ENCODE measurements at places on chromosomes 5 and 9.

DNA sequence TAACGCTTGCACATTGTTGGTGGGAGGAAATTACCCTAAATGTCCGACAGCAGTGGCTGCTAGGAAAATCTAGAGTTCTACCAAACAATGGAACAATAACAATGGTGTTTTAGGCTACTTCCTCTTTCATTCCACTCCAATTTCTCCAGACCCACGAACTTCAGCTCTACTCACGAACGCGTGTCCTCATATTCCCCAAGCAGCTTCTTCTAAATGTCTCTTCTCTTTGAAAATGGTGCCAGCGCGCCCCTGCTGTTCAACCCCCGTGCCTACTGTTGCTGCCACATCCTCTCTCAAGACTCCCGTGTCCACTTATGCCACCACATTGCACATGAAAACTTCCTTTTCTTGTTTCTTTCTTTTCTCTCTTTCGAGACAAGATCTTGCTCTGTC lies 25.6 kb downstream of the OR2V2 start:
- DNase-seq: no peak

- no peak for DNase-seq
Measured at GRCh38 chr5:174300941-174301761, 255.6 kb downstream of the NSG2 start.

- no peak for DNase-seq
Measured at GRCh38 chr5:161230221-161230620, 316.3 kb downstream of the GABRB2 start.

DNA sequence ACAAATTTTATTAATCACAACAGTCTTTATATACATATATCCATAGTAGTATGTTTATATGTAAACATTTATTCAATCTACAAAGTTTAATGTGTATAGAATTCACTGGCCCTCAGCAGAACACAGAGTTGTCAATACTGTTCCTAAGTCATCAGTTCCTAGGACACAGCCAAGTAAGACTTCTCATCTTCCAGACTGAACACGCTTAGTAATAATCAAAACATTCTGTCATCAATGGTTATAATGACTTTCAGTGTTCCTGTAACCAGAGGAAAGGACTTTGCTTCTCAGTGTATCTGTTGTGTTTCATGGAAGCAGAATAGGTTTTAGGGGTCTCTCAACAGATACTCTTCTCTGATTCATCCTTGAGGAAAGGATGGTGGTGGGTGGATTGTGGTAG lies 82.2 kb downstream of the SMIM23 start:
- peak; percentile 72 for DNase-seq

GRCh38 chr5:79474367-79475151 lies 39.4 kb downstream of the HOMER1 start:
- DNase-seq: no peak

DNA sequence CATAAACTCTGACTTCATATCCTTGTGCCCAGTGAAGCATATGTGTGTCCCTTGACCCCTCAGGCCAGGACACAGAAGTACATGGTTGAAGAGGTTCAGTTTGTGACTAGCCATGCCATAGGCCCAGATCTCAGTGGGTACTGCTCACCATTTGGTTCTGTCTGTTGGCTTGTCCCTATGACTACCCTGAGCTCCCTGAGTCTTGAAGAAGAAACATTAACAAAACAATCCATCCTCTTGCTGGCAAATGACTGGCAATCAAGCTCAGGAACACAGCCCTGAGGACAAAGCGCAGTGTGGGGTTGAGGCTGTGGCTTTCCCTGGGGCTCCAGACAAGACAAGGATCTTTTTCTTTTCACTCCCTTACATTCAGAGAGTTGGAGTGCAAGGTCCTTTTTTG lies 46.3 kb downstream of the TNFAIP8 start:
- no peak for DNase-seq

DNA sequence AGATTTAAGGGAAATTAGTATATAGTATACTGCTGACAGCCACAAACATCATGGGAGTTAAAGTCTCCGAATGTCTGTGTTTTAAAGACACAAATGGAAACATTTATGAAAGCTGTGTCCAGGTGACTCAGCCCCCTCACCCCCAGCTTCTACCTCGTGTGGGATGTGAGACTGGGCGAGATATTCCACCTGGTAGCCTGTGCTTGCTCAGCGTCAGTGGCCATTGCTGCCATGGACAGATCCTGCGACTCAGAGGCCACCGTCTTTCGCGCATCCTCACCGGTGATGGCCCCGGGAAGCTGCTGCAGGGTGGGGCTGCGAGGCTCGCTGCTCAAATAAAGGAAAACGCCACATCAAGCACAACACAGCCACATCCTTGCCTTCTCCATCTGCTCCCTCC lies 31.2 kb upstream of the EXOC3 start:
- no peak for DNase-seq

- peak; percentile 82 for DNase-seq
Measured at GRCh38 chr5:89043676-89044075, 160.7 kb upstream of the MEF2C start.

All from fibroblast of lung (primary cell).